ENCODE measurements at places on chromosomes 4 and X.
A peak's percentile ranks its signal among the peaks of the same experiment; 100 is the strongest.

DNA sequence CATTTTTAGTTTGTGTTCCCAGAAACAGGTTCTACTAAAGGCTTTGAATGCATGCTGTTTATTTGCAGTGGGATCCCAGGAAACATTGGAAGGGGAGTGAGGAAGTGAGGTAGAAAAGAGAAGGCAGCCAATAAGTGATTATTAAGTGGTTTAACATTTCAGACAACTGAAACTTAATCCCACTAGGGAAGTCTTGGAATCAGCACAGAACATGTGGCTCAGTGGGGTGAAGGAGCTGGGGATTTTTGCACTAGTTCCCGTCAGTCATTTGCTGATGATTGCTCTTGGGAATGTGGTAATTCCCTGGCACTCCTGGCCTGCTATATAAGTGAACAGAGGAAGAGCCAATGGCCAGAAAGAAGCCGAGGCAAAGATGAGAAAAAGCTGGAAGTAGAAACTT, 1053.0 kb upstream of the IGFBP7 start:
- DNase-seq = no peak

DNA sequence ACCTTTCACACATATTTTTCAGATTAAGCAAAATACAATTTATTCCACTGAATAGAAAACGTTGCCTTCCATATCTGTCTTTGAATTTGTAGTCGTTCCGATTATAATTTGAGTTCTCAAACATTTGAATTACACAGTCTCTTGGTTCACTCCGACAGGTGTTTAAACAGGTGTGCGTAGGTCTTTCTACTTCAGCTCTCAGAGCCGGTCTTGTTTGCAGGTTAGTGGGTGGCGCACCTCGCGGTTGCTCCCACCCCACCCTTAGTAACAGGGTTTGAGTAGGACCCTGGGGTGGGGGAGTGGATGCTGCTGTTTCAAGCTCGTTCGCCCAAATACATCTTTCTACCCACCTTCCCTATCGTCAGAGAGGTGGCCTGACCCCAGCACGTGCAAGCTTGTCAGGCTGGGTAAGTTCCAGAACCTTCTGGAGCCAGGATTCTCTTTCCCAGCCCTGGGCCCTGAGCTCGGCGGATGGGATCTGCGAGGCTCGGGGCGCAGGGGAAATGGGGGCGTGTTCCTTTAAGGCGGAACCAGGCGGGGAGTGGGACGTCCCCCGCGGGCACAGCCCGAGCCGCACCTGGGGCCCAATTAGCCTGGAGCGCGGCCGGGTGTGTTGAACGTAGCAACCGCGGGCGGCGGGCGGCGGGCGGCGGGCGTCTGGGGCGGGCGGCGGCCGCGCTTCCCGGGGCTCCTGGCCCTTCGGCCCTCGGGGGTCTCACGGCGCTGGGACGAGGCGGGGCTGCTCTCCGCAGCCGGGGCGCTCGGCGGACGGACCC, at the start of gene FAM149A:
Gene FAM149A (plus strand): TSS at position 591 of the 776 bp plus-strand sequence.
- no peak for DNase-seq

DNA sequence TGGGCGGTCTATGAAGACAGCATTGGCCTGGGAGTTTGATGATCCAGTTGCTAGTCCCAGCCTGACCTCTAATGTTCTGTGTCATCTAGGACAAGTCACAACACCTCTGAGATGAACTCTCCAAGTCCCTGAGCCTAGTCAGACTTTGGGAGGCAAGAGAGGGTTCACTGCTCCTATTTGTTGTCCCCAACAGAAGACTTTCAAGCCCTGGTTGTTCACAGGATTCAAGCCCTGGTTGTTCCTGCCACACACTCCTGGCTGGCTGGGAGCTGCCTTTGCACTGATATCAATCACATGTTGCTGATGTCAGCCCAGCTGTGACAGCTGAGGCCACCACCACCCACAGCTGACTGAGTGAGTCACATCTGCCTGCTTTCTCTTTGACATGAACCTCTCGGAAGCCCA, 253.2 kb upstream of the RASGEF1B start:
- peak; percentile 97 for DNase-seq

DNA sequence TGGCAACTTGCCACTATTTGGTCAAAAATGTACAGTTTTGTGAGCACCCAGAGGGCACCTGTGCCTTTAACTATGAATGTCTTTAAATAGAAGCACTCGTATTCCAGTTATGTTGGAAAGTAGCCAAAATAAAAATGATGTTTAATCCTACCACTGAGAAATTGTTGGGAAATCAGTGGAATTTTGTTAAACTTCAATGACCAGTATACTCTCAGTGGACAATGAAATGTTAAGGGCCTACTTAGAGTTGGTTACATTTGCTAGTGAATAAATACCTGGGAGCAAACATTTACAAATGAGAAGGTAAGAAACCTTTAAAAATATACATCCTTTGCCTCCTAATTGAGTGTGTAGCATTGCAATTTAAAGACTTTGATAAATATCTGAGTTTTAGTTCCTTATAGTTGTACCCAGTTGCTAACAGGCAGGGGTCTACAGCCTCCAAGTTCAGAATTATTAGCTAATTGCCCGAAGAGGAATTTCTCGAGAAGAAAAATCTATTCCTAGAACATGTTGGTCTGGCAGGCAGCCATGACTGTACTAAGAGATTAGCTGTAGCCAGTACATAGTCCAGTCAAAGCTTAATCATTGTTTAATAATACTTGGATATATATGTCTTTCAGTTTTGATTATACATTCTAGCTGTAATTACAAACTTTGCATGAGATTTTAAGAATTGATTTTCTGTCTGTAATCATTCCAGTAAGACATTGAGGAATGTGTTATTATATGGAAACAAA, 93.2 kb downstream of the IL1RAPL2 start:
- DNase-seq = no peak

GRCh38 chrX:39630344-39630743, 467.4 kb downstream of the BCOR start:
- DNase-seq = peak; percentile 8

DNA sequence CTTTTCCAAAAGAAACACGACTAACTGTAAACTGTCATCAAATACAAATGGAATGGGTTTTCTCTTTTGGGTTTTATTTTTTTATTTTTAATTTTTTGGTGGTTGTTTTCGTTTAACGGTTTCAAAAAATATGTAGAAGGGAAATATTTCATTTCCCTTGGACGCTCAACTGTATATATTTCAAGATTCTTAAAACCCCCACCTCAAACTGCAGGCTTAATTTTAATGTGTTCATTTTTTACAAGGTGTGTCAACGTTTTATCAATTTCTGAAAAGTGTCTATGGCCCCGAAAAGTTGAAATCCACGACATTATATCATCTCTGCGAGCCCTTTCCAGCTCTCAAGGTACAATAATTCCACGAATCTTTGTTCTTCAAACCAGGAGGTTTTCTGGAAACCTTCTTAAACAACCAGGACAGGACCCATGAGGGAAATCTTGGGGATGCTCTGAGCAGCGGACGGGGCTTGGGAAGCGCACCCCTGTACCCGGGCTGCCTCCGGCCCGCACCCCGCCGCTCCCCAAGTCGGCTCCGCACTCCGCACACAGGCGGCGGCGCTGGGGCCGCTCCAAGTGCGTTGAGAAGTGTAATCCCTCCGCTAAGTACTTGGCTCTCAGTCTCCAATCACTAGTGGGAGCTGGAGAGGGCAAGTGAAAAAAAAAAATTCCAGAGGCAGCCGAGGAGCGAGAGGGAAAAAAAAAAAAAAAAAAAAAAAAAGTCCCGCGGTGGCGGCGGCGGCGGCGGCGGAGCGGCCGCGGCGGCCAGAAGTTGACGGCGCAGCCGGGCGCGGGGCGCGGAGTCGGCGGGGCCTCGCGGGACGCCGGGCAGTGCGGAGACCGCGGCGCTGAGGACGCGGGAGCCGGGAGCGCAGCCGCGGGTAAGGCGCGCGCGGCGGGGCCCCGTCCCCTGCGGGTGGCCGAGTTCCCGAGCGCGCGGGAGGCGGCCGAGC, at the start of gene BMPR1B:
Gene BMPR1B (plus strand): TSS at position 764 of the 949 bp plus-strand sequence. CDS start 346,470 bp downstream, outside the sequence.
- no peak for DNase-seq

DNA sequence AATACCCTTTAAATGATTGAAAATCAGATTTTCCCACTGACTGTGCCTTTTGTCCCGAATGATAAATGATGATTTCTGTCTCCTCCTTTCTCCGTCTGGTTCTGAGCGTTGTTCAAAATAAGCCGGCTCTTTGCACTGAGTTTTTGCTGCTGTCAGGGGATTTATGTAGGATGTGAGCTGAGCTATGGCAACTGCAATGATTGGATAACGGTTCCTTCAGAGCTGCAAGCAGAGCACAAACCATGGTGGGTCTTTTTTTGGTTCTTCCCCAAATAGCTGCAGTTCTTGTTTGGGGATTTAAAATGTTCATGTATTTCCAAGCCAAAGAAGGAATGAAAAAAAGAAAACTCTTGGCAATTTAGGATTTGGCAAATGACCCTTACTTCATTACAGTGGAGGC, 124.5 kb upstream of the CASK start:
- no peak for DNase-seq

DNA sequence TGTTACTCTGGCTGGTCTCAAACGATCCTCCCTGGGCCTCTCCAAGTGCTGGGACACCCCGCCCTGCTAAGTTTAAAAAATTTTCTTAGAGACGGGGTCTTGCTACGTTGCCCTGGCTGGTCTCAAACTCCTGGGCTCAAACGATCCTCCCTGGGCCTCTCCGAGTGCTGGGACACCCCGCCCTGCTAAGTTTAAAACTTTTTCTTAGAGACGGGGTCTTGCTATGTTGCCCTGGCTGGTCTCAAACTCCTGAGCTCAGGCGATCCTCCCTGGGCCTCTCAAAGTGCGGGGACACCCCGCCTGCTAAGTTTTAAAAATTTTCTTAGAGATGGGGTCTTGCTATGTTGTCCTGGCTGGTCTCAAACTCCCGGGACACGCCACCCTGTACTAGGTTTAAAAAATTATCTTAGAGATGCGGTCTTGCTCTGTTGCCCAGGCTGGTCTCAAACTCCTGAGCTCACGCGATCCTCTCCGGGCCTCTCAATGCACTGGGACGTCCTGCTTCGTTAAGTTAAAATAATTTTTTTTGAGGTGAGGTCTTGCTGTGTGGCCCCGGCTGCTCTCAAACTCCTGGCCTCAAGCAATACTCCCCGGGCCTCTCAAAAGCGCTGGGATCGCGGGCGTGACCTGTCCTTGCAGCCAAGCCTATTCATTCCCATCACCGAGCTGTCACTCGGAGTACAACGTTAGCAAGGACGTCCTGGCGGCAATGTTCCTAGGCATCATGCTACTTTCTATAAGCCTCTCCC, 1.1 kb downstream of the SLC25A6 start:
- no peak for DNase-seq

DNA sequence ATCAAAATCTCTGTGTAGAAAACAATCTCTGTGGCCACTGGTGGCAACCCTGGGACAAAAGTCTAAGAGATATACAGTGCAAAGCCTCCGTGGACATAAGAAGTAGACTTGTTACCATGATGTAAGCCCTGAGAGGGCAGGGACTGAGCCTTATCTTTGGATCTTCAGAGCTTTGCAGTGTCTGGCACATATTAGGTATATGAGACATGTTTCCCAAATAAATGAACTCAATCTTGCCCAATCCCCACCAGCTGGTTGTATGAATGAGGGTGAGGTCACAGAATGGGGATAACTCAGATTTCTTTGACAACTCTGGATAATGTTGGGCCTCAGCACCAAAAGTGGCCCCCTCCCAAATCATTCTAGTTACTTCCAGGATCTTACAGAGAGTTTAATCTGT, 511.4 kb upstream of the DIPK2B start:
- DNase-seq = no peak

GRCh38 chr4:90127223-90127705, at the start of gene CCSER1:
CCSER1 (plus strand) TSS chr4:90127394.
- DNase-seq = peak; percentile 64

GRCh38 chr4:128169245-128169644, 108.1 kb downstream of the LARP1B start:
- DNase-seq = no peak

DNA sequence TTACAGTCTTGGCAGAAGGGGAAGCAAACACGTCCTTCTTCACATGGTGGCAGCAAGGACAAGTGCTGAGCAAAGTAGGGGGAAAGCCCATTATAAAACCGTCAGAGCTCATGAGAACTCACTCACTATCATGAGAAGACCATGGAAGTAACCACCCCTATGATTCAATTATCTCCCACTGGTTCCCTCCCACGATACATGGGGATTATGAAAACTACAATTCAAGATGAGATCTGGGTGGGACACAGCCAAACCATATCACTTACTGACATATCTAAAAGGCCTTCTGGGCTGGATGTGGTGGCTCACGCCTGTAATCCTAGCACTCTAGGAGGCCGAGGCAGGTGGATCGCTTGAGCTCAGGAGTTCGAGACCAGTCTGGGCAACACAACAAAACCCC, 117.1 kb upstream of the USP9X start:
- no peak for DNase-seq

All from inflammatory macrophage treated with lipopolysaccharide for 4 hours (primary cell).